Kidney (tissue), 22 donors: ENCODE measurements at places on chromosomes 5 and 9.

DNA sequence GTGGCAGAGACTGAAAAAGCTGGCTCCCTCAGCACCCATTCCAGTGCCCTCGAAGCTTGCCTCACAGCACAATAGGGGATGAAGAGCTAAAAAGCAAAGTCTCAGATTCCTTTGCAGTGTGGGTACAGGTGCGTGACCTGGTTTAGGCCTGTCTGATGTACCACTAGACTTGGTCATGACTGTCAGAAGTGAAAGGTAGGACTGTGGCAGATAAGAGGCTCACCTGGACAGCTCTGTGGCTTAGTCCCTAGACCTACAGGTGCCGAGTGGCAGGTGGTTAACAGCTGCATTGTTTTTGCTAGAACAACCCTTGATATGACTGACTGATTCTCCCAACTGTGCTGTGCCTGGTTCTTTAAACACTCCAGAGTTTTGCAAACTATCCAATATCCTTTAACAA is 14.7 kb upstream of the SFXN1 start:
- no peak for DNase-seq

- no peak for DNase-seq
Observed at GRCh38 chr9:90441814-90442213, 200.8 kb downstream of the DIRAS2 start.

DNA sequence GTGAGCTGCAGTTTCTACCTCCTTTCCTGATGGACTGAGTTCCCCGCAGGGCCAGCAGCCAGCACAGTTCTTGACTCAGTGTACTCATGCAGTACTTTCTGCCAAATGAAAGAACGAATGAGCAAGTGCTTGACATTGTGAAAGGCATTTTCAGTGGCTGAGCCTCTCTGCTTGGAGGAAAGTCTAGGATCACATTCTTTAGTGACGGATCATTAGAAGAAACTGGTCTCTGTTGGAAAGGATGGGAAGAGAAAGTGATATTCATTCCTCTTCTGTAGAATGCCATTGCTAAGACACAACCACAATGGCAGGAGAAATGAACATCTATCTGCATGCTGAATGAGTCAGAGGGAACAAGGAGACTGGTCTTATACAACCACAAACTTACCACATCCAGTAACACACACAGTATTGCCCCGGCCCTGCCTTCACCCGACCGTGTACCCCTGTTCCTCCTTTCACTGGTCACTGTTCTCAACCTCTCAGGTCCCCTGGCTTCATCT is 206.9 kb downstream of the CRB2 start:
- no peak for DNase-seq

DNA sequence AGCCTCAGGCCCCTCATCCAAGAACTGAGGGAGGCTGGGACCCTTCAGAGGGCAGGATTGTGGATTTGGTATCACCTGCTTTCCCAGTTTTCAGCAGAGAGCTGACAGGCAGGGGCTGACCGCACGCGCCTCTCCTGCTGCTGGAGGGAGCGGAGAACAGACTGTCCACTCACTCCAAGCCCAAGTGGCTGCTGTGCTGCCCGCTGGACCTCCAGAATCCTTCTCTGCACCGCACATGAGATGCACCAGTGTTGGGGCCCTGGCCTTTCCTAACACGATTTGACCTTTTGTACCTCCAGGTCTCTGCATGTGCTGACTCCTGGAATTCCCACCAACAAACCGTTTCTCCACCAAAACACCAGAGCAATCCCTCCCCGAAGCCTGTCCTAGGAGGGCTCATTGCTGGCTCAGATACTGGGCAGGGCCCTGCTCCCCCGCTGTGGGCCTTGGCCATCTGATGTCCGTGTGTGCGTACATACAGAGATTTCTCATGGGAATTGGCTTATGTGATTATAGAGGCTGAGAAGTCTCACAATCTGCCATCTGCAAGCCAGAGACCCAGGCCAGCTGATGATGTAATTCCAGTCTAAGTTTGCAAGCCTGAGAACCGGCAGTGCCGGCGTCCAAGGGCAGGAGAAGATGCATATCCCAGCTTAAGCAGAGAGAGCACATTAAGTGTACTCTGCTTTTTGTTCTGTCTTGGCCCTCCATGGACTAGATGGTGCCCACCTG is 141.7 kb downstream of the GADD45G start:
- peak; percentile 38 for DNase-seq

- no peak for DNase-seq
Observed at GRCh38 chr5:110840347-110840960, 101.6 kb downstream of the SLC25A46 start.

DNA sequence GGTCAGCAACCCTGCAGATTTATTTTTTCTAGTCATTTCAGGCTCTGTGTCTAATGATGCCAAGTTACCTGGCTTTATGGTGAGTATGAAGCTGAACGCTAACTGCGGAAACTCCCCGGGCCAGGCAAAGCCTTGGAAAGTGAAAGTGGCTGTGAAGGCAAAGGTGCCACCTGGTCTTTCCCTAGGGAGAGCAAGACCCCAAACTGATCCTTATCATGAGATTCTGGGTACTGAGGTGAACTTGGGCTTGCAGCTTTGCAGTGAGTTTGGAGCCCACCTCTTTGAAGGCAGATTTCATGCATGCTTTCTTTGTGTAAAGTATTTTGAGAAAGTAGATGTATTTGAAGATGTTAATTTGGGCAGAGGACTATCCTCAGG is 63.3 kb downstream of the CARTPT start:
- DNase-seq, result no peak

DNA sequence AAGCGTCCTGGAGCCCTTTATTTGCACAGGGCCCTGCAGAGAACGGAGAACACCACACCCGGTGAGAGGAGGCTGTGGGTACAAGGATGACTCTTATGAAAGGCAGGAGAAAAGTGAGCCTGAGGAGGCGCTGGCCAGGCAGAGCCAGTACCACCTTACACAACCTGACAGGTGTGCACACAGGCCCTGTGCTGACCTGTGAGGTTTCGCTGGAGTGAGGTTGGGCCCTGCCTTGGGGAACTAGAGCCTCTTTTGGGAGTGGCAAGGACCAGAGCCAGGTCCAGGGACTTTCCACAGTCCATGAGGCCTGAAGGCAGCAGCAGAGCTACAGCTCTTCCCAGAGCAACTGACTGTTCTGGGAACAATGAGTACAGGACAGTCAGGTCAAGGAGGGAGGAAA is 3.1 kb downstream of the SRD5A1 start:
- DNase-seq, result no peak
